ENCODE measurements at places on chromosomes 3 and 15. TPM values are rescaled to one million over a fixed set of nuclear protein-coding genes. Genes with fewer than 3 reads are reported as not detected.

The SAMMSON gene
- total RNA-seq: not detected

DNA sequence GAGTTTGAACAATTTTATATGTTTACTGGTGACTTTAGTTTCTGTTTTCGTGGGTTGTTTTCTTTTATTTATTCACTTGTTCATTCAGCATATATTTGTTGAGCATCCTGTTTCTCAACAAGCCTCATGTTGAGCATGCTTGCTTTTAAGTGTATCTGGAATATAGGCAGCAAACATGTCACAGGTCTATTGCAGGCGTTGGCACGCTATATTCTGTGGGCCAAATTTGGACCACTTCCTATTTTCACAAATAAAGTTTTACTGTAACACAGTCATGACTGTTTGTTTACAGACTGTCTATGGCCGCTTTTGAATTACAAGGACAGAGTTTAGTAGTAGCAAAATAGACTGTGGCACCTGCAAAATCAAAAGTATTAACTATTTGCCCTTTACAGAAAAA lies 89.6 kb downstream of the THRB start:
- DNase-seq: no peak

DNA sequence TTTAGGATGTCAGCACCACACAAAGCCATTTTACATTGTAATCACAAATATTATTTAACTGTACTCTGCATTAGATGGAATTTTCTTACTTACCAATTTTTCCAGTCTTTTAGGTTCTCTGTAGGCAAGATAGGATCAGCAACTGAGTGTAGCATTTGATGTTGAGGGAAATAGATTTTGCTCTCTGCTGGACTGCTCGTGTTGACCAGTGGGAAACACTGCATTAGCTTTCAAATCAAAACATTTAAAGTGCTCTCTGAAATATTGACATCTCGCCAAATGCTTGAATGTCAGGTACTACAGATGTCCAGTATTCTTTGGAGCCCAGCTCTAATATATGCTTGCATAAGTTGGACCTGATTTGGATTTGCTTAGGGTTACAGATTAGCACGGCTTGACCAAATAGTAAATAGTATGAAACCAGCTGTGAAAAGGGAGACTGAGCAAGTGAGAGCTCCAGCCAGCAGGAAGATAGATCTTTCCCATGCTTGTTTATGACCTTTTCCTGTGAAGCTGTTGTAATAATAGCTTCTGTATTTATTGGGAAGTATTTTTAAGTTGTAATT lies 29.5 kb downstream of the P2RY14 start:
- DNase-seq: no peak

DNA sequence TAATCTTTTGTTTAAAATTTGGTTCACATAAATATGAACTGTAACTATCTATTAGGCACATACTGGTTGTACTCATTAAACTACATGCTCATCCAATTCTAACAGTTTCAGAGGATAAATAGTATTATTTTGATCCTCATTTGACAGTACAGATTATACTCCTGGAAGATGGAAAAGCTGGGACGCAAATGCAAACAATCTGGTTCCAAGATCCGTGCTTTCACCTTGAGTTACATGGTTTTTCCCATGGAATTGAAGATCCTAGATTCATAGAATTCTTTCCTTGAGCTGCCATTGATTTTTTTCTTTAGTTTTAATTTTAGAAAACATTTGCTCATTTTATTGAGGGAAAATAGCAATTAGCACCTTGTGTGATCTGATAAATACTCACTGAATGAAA lies 285.8 kb downstream of the ROBO2 start:
- no peak for DNase-seq

The MINAR1 gene
- 0.71 TPM for total RNA-seq

The APOD gene
- total RNA-seq: not detected
